ENCODE measurements at places on chromosomes 11 and 22.
A peak's percentile ranks its signal among the peaks of the same experiment; 100 is the strongest.

DNA sequence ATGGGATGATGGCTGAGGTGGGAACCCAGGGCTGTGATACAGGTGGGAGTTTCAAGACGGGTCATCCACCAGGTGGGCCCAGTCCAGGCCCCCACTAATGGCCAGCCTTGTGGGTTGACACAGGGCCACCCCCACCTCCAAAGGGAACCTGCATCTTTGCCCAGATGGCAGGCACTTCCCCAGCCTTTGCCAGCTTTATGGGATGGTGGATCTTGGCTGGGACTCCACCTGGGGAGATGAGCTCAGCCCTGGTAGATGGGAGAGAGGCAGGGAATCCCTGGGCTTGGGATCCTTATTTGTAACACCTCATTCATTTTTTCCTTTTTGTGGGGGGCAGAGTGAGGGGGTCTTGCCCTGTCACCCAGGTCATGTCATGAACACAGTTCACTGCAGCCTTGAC lies 33.4 kb downstream of the CD82 start:
- no peak for DNase-seq

GRCh38 chr11:44004452-44005062 lies 43.2 kb upstream of the ACCSL start:
- no peak for DNase-seq

DNA sequence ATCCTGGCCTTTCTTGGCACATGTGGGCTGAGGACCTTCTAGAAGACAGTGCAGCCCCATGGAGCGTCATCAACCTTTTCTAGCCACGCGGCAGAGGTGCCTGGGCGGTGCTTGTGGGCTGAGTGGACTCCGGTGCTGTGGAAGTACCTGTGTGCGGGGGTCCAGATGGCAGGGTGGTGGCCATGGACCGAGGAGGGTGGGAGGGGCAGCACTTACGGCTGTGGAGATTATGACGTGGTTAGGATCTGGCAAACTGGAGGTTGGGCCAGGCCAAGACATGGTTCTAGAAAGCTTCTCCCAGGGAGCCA lies 2.0 kb downstream of the TUB start:
- DNase-seq: no peak

DNA sequence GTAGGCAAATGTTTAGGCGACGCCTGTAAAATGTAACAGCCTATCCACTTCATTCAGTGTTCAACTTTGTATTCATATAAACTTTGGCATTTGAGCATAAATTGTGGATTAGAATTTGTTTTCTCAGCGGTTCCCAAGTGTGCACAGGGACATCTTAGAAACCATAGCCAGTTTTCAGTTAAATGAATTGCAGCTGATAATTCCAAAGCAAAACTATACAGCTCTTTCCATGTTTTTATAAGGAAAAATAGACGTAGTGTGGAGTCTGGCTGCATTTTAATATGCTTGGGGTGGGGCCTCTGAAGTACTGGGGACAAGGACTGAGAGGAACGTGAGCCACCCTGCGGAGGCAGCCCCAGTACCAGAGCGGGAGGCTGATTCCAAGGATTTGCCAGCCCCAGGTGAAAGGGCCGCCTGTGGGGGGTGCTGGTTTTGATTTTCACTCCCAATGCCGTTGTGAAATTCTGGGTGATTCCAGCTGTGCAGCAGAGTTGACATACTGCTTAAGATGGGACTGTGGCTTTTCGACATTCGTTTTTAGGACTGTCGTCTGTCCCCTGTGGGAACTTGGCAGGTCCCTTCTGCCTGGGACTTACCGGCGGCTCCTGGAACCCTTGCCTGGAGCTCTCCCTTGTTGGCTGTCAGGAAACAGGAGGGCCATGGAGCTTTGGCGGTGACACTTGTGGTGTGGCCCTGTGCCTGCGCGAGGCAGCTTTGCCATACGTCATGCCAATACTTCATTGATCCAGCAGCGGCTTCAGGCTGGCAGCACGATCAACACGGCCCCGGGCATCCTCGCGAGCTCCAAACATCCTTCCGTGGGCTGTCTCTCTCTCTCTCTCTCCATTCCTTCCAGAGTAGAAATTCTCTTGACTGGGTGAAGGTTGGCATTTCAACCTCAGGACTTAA lies 370.9 kb downstream of the TBC1D22A start:
- no peak for DNase-seq

GRCh38 chr11:12167061-12168000 lies 56.9 kb downstream of the MICAL2 start:
- no peak for DNase-seq

DNA sequence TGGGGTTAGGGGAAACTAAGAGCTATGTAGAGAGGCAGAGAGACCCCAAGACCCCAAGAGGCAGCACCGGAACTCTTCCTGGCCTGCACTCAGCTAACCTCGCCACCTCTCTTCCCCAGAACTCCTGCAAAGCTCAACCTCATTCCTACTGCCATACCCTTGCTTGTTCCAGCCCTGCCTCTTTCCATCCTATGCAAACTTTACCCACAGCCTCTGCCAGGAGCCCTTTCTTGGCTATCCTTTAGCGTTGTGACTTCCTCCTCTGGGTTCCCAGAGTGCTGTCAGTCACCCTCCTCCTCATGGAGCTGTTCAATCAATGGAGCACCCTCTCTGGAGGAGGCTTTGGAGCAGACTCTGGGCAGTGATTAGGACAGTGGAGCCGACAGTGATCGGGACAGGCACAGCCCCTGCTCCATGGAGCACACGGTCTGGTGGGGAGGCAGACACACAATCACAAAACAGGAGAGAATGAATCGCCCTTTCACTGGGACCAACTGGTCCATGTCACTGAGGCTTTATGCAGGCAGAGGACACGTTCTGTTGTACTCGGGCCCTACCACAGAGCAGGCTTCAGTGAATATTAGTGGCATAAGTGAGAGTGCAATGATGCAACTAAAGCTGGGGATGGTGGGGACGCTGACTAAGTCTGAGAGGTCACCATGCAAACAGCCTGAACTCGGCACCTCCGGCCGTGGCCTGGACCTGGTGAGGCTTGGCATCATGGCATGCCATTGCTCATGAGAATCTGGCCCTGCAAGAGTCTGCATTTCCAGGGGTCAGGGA lies 24.6 kb upstream of the P2RY2 start:
- DNase-seq: no peak

- DNase-seq: no peak
These were observed 29.8 kb downstream of the JAM3 start for GRCh38 chr11:134098566-134099184.

- DNase-seq: no peak
These were observed 10.7 kb upstream of the GSTP1 start for GRCh38 chr11:67572747-67573419.

DNA sequence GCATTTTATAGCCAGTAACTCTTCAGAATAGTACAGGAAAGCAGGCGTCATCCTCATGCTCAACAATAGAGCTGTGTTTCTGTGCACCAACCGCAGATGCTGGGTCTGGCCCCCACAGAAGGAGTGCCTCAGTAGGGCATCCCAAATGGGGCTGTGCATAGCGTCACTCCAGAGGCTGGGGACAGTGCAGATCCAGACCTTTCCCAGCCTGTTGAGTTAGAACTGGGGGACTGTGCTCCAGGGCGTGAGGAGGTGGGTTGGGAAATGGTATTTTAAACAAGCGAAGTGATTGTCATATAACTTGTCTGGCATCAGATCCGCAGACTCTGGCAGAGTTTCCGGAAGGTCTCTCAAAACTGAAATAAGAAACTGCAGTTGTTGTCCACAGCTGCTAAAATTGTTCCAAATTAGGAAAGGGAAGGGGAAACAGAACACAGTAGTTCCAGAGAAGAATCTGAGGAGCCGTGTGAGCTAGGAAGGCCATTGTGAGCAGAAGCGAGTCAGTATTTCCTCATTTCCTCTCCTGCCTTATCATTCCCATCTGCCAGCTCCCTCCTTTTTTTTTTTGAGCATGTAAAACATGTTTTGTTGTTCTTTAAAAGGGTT lies 52.2 kb downstream of the JAM3 start:
- no peak for DNase-seq

- no peak for DNase-seq
These were observed 25.7 kb upstream of the OAF start for GRCh38 chr11:120184946-120185705.

- DNase-seq: peak; percentile 78
These were observed 4.7 kb downstream of the YPEL4 start for GRCh38 chr11:57644748-57645688.

- DNase-seq: no peak
These were observed 148.2 kb downstream of the NECTIN1 start for GRCh38 chr11:119580751-119581150.

DNA sequence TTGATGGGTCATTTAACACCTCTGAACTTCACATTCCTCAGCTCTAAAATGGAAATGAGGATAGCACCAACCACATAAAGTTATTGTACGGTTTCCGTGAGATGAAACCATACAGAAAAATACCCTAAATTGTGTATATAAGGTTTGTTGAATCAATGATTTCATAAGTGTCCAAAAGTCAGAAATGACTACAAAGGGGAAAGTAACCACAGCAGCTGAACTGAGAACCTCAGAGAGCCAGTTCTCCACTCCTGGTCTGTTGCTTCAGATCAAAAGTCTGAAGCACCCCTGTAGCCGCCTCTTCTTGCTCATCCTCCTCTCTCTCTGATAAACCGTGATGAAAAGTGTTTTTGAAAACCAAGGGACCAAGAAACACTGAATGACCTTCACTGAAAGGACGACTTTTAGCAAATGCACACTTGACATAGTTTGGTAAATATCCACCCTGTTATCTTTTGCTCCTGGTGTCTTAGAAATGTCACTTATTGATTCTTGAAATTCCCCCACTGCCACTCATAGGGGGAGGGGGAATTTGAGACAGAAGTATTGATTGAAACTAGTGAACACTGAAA lies 194.5 kb downstream of the NAV2 start:
- no peak for DNase-seq

Measured in stimulated activated CD4-positive, alpha-beta T cell treated with anti-CD3 and anti-CD28 coated beads, Interleukin-1b, Interleukin-23, amount 100 ng/mL, for 1 hour (primary cell).